RWPE1 (cell line): ENCODE measurements at places on chromosomes 7 and 10.

GRCh38 chr10:119543814-119544642 lies 1.5 kb upstream of the RGS10 start:
- no peak for DNase-seq

DNA sequence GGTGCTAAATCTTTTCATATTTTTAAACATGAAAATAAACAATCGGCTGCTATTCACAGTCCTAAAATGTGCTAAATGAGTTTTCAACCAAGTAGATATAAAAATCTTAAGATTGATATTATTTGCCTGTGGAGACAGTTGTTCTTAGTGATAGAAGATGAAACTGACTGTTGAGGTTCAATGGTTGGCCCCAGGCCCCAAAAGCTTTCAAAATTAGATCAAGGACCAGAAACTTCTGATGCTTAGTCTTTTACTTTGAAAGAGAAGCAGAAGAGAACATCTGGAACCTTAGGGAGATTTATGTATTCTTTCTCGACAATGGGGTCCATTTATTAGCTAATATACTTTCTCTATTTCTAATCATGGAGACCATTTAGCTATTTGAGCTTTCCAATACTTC lies 155.8 kb downstream of the REEP3 start:
- DNase-seq = no peak

- no peak for DNase-seq
Measured at GRCh38 chr7:142870147-142870559, 15.3 kb downstream of the EPHB6 start.

DNA sequence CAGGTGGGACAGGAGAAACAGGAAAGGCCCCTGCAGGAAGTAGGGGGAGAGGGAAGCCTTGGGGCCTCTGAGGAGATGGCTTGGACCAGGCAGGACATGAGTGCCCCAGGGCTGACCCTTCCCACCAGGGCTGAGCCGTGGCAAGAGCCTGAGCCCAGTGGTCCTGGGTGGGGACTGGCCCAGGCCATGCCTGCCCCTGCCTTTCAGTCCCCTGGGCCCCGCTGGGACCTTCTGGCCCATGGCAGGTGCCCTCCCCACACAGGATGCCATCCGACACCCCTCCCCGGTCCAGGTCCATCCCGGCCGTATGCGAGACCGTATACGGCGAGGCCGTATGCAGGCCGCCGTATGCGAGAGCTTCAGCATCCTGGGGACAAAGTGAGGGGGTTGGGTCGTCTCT lies 2.0 kb downstream of the GRIFIN start:
- no peak for DNase-seq
